Osteoblast (primary cell): ENCODE measurements at places on chromosomes 6 and 20. TPM values are rescaled to one million over a fixed set of nuclear protein-coding genes. Genes with fewer than 3 reads are reported as not detected.

DNA sequence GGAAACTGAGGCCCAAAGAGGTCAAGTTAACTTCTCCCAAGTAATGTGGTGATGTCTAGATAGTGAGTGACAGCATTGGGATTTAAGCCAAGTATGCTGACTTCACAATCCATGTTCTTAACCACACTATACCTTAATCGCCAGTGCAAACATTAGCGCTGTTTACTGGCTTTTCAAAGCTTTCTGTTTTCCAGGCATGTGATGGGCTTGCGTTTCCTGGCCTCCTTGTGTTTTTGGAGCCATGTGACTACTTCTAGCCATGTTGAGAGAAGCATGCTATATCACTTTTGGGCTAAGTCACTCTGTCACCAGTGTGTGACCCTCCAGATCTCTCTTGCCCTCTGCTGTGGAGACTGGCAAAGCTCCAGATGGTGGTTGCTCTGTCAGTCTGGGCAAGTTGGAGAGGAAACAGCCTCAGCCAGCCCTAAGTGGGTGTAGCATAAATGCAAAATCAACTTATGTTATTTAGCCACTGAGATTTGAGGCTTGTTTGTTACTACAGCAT is 76.9 kb downstream of the ANKRD6 start:
- no peak for DNase-seq

DNA sequence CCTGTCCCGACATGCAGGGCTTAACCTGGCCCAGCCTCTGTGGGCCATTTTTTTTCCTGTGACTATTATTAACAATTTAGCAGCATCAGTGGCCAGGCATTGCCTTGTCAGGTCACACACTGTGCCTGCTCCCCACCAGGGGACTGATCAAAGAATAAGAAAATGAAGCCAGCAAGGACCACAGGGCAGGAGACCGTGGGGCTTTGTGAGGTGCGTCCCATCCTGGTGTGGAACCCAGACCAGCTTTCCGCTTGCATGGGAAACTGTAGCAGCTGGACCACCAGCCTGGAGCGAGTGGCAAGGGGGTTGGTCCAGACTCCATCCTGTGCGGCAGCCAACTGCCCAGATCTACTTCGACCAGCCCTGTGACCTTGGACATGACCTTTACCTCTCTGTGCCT is 218.3 kb downstream of the ANKRD60 start:
- no peak for DNase-seq

DNA sequence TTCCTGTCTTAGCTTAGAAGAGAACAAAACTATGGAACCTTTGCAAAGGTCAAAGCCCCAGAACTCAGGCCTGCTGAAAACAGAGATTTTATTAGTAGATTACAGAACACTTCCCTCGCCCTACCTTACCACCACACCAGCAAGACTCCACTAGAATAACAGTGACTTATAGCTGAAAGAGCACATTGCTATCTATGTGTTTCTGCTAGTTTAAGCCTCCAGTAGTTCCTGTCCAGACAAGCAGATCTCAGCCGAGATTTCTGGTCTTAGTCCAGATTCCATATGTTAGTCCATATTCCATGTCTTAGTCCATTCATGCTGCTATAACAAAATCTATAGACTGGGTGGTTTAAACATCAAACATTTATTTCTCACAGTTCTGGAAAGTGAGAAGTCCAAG is 412.3 kb upstream of the ID4 start:
- no peak for DNase-seq

GRCh38 chr20:33470457-33470856 is 19.4 kb upstream of the CBFA2T2 start:
- DNase-seq: no peak

DNA sequence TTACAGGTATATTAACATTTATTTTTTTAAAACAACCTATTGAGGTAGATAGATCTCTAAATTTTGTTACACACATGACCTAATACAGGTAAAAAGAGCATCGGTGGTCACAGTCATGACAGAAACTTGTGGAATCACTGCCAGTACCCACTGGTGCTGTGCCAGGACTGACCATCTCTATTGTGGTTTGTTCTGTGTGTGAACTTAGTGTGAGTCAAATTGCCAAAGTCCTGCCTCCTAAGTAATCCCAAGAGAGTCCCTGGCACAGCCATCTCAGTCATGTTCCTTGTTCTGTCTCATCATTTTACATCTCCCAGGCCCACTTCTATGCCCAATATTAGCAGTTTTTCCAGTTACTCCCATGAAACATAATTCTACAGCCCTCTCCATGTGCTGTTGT is 21.4 kb downstream of the GSTA2 start:
- DNase-seq: no peak

DNA sequence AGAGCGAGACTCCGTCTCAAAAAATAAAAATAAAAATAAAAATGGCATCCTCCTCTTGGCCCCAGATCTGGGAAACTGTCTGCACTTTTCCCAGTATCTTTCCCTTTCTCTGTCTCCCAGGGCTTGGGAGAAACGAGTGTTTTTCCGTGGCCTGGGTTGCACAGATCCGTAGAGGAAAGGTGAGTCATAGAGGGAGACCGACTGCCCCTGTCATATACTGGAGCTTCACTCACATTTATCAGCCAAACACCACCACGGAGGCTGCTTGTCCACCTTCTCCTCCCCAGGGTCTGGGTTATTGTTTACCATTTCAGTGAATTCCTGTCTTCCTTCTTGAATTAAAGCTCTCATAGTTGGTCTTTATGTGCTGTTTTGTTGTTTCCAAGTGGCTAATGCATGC is 31.9 kb upstream of the EIF2S2 start:
- no peak for DNase-seq

DNA sequence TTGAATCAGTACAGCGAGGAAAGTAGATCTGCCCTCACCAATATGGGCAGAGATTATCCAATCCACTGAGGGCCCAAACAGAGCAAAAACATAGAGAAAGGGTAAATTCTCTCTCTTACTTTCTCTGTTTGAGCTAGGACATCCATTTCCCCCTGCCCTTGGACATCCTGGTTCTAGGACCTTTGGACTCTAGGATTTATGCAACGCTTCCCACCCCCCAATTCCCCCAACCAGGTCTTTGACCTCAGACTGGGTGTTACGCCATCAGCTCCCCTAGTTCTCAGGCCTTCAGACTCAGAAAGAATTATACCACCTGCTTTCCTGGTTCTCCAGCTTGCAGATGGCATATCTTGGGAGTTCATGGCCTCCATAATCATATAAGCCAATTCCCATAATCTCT is 10.2 kb upstream of the B3GAT2 start:
- DNase-seq: no peak

Gene CD109
- 85.5 and 93.4 TPM in 2 replicates for total RNA-seq

- peak; percentile 53 for DNase-seq
These were observed 4.2 kb upstream of the NCR3 start for GRCh38 chr6:31597006-31597405.

Gene SUMO4
- 3.5 and 3.6 TPM in 2 replicates for total RNA-seq

DNA sequence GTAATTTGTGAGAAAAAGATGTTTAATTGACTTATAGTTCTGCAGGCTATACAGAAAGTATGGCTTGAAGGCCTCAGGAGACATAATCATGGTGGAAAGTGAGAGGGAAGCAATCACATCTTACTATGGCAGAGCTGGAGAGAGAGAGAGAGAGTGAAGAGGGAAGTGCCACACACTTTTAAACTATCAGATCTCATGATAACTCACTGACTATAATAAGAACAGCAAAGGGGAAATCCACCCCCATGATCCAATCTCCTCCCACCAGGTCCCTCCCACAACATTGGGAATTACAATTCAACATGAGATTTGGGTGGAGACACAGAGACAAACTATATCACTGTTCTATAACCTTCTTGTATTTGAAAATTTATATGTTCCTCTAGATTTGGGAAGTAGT is 117.2 kb upstream of the BMP5 start:
- DNase-seq: no peak

DNA sequence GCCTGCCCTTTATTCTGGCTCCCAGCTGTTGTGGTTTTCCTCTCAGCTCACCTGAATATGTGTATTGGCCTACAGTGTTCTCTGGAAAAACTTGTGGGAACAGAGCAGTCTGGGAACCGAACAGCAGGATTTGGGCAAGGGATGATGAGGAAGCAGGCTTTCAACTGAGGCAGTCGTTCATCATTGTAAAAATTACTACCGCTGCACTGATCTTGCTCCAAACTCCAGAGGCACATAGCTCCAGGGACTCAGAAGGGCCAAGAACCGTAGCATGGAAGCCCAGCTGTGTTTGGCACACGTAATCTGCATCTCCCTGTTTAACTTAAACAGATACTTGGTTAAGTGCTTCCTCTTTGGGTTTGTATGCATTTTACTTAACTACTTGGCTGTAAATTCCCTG is 48.3 kb upstream of the EEF1A1 start:
- DNase-seq: peak; percentile 76

Gene CMTR1
- 38.7 and 39.5 TPM in 2 replicates for total RNA-seq

DNA sequence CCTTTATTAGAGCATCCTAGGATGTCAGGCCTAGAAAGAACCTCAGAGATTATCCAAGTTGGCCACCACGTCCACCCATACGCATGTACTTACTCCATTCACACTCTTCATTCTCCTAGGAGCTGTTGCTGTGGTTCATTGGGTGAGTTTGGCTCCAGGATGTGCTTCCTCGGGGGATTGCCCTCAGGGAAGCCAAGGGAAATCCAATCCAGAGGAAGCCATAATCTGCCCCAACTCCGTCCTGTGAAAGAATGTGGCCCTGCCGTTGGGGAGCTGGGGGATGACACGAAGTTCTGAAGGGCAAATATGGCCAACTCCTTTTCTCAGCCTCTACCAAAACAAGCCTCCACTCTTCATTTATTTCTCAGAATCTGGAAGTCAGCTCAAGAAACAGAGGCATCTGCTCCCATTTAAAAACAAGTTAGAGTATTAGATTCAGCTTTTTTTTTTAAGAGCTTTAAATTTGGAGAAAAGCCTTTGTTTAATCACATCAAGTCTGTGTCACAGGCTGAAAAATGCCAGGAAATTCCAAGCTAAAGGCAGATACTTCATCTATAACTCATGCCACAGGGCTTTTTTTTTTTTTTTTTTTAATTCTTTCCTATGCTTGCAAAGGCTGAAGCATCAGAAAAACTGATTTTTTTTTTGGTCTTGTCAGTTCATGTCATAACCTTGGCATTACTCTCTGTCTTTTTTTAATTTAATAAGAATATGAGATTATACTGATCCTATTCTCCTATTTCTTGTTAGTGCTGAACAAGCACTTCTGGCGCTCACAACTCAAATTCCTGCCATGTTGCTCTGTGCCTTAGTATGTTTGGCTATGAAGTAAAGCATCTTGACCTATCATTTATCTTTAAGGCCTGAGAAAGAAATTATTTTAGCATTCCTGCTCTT is 480.9 kb upstream of the MARCKS start:
- DNase-seq: peak; percentile 76

Gene PPP1R14C
- total RNA-seq: 3.6 and 3.8 TPM in 2 replicates

- DNase-seq: no peak
These were observed 14.5 kb downstream of the PKIG start for GRCh38 chr20:44596876-44597275.

- DNase-seq: no peak
These were observed 161.4 kb downstream of the FOXC1 start for GRCh38 chr6:1770968-1771723.

DNA sequence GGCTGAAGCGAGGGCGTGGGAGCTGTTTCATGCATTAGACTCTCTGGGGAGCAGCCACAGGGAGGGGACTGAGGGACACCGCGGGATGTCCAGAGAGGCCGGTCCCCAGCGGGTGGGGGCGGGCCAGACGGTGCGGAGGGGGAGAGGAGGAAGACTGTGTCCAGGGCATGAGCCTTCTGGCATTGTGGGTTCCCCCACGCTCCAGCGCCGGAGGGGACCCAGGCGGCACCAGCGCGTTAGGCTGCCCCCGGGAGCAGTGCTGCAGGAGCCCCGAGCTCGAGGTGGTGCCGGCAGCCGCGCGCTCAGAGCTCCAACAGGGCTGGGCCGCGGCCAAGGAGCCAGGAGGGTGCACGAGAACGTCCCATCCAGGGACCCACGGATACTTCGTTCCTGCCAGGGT is 14.4 kb downstream of the SLC22A3 start:
- no peak for DNase-seq

Gene CST3
- total RNA-seq: 169 and 229 TPM in 2 replicates

Gene LY6G6F
- not detected in 2 replicates for total RNA-seq

Gene PTK6
- total RNA-seq: under 0.01 TPM in 1 of 2 replicates, not detected in the other

Gene HTR1E
- not detected in 2 replicates for total RNA-seq

DNA sequence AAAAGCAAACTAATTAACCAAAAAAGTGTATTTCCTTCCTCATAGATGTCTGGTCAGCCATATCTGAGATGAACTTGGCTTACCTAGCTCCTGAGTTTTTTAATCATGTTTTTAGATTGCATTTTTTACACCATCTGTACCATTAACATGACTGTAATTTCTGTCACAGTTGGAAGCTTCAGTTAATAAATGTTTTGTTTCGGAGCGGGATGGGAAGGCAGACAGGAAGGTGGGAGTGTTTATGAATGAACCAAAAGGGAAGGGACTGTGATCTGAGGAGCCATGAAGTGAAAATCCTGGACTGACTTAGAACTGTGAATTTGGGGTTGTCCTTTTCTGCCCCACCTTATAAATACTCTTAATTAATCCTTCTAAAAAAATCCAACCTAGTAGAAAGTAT is 445.6 kb upstream of the SOX4 start:
- DNase-seq: no peak

Gene CGA
- total RNA-seq: not detected in 2 replicates

Gene TRIM10
- total RNA-seq: not detected in 2 replicates

DNA sequence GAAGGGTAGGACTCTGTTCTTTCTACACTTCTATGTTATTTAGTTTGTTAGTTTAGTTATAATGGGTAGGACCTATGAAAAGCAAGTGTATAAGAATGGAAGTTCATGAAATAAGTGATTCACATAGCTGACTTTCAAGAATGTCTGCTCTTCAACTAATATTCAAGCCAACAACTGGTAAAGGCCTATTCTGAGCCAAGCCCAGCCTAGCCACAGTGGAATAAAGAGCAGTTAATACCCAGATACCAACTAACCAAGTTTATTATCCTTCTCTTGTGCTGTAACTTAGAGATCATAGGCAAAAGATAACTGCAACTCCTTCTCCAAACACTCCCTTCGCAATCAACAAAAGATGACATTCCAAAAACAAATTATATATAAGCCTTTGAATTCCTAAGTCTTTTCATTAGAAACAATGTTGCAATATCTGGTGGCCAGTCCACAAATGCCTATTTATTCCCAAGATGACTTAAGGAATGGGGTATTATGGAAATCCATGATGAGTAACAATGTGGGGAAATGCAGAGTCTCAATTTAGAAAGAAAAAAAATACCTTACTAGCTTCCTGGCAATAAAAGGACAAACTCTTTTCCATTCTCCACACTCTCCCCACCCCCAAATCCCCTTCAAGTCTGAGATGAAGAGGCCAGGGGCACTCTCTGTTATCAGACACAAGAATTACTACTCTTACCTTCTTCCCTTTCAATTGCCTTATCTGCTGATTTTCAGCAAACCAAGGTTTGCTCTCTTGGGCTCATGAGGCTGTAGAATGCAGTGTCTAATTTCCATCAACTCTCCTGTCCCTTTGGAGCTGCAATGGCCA is 27.4 kb downstream of the BTBD9 start:
- DNase-seq: peak; percentile 60

- DNase-seq: no peak
These were observed 8.9 kb downstream of the RPS10 start for GRCh38 chr6:34416877-34417371.

GRCh38 chr20:21166801-21167200 is 40.9 kb downstream of the KIZ start:
- DNase-seq: no peak

GRCh38 chr6:123393331-123393730 is 243.4 kb downstream of the TRDN start:
- DNase-seq: no peak
